Stimulated activated CD8-positive, alpha-beta memory T cell treated with anti-CD3 and anti-CD28 coated beads, Interleukin-4, amount 100 ng/mL, for 24 hours (primary cell): ENCODE measurements at places on chromosomes 1 and 21.
A peak's percentile ranks its signal among the peaks of the same experiment; 100 is the strongest.

GRCh38 chr1:205813755-205814058 is 709 bp upstream of the SLC41A1 start:
- no peak for DNase-seq

GRCh38 chr1:211680752-211681327 is 5.4 kb upstream of the NEK2 start:
- DNase-seq = peak; percentile 54

DNA sequence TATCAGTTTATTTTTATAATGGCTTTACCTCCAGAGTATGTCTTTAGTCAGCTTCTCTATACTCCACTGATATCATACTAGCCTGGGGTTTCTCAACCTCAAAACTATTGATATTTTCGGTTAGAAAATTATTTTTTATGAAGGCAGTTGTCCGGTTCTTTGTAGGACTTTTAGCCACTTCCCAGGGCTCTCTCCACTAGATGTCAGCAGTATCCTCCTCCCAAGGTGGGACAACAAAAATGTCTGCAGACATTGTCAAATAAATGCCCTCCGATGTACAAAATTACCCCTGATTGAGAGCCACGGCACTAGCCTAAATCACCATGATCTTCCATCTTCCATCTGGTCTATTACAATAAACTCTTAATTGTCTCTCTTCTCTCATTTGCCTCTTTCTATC is 4.1 kb upstream of the GRIK1 start:
- no peak for DNase-seq

DNA sequence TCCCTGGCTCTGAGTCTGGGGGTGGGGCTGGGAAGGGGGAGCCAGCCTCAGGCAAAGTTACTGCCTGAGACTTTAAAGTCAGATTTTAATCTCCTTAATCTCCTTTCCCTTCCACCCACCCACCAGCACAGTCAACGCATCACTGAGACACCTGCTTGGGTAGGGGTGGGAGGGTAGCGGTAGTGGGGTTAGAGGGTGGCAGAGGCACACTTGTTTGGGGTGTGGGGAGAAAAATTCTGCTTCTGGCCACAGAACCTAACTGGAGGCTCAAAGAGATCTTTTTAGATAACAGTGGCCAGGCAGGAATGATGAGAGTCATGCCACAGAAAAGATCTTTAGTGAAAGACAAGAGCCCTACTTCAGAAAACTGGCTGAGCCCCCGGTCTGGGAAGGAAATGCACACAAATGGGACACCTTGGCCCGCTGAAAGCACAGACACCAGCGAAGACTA is 44.1 kb downstream of the CD247 start:
- DNase-seq = no peak

DNA sequence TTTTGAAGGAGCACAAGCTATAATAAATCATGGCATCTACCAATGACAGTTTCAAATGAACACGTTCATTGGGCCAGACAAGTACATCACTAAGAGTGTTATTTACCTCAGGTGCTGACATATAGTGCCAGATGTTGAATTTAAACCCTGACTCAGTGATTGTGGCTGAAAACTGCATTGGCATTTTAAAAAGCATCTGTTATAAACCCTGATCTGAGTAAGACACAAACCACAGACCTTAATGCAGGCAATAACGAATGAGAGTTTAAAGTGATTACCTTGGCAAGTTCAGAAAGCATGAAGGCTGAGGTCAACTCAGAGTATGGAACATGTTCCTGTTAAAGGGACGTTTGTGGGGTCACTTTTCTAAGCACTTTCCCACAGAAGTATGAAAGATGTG is 865.1 kb upstream of the TMPRSS15 start:
- no peak for DNase-seq

DNA sequence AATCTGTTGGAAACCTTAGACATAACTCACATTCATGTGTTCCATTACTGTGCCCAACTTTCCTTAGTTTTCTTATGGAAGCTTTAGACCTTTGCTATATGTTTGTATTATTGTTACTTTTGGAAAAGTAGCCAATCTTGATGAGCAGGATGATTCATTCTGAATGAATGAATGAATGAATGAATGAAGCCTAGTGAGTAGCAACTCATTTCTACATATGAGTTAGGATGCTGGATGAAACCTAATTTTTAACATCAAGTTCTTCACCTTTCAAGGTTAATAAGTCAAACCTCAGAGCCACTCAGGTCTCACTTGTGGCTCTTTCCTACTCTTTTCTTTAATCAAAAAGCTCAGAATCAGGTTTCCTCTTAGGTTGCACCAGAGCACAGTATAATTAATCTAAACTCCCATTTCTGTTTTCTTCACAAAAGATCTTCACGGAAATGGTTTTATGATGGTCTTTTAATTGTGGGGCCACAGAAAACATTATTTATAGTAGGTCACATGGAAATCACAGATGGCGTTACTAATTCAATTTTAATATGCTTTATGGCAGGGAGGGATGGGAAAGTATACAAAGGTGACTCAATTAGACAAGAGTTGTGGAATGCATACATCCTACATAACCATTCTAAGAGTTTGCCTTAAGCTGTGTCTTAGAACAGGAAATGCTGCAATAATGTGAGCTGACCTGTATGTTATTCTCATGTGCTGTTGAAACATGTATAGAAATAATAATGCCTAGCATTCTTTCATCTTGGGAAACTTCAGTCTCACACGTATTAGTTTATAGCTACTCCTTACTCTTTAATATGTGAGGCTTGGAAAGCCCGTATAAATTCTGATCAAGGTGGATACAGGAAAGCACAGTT is 4.5 kb upstream of the DDX59 start:
- no peak for DNase-seq

DNA sequence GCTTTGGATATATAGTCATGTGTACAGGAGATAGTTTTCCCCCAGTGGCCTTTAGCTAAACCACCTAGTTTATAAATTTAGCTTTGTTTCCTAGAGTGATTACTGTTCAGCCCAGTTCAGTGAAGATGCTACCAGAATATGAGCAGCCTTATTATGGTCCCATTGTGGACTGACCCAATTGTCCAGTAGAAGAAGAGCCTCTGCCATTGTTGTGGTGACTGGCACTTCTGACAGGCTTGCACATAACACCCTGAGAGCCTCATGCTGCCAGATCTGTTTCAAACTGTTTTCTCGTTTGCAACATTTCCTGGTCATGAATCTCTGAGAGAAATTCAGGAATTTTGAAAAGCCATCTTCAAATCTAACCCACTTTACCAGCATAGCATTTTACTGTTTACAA is 20.6 kb downstream of the KPNA6 start:
- no peak for DNase-seq

DNA sequence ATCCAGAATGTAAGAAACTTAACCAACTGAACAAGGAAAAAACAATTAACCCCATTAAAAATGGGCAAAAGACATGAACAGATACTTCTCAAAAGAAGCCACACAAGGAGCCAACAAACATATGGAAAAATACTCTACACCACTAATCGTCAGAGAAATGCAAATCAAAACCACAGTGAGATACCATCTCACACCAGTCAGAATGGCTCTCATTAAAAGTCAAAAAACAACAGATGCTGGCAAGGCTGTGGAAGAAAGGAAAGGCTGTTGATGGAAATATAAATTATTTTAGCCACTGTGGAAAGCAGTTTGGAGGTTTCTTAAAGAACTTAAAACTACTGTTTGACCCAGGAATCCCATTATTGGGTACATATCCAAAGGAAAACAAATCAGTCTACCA is 51.2 kb downstream of the RGS4 start:
- no peak for DNase-seq
